ENCODE measurements at places on chromosomes 3 and 15. TPM values are rescaled to one million over a fixed set of nuclear protein-coding genes. Genes with fewer than 3 reads are reported as not detected.

Gene FAM174B
- total RNA-seq, result 10.3 TPM

Gene SELENOK
- total RNA-seq, result 44.0 TPM

Gene ANKRD34C
- total RNA-seq, result 0.30 TPM

Gene ZNF502
- total RNA-seq, result 5.9 TPM

Gene SPTBN5
- total RNA-seq, result 1.9 TPM

DNA sequence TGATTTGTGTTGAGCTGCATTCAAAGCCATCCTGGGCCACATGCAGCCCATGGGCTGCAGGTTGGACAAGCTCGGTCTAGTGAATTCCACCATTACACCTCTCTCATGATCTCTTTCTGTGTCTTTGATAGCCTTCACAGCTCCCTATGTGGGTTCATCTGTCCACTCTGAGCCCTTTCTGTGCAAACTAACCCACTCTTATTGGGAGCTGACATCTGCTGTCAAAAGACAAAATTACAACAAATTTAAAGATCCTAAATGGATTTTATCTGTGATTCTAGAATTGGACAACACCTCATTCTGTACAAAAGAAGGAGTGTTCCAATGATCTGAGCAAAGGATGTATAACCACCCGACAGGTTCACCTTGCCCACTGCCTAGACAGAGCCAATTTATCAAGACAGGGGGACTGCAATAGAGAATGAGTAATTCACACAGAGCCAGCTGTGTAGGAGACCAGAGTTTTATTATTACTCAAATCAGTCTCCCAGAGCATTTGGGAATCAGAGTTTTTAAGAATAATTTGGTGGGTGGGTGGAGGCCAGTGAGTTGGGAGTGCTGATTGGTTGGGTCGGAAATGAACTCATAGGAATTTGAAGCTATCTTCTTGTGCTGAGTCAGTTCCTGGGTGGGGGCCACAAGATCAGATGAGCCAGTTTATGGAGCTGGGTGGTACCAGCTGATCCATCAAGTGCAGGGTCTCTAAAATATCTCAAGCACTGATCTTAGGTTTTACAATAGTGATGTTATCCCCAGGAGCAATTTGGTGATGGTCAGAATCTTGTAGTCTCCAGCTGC, 2.6 kb upstream of the XYLB start:
- no peak for DNase-seq
- H3K4me3 ChIP-seq, result no peak overlapping the region
- H3K27me3 ChIP-seq, result no peaks in the 10 kb centered on the region

Gene ZNF385D
- 108 TPM for total RNA-seq

Gene GABRR3
- total RNA-seq, result not detected

DNA sequence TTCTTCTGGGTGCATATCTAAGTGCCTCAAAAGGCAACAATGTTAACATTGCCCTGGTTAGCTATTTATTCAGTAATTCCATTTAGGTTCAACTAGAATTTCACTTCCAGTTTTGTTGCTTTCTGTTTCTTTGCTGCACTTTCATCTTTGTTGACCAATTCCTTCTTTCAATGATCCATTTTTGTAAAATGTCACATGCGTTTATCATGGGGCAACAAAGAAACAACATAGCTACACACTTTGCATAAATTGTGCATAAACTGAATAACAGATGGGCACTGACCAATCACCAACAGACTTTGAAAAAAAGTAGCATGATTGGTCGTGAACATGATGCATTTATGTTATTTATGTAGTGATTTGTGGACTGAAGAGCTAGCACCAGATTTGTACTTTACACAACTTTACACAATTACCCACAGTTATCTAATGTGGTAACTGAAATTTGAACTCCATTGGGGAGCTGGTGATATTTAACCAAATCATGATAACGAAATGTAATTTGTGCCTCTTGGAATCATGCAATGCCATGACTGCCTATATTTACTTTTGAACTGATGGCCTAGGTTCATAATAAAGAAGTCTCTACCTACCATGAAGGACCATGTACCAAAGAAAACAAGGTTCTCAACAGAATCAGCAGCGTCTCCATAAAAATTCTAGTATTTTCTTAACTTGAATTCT, 7.1 kb upstream of the CPOX start:
- DNase-seq, result no peak
- no peak overlapping the region for H3K27ac ChIP-seq
- H3K27me3 ChIP-seq, result no peaks in the 10 kb centered on the region
- H3K4me3 ChIP-seq, result no peak overlapping the region

GRCh38 chr3:172084871-172085556, 45.6 kb downstream of the FNDC3B start:
- no peak overlapping the region for H3K27ac ChIP-seq
- no peak for DNase-seq
- no peaks in the 10 kb centered on the region for H3K36me3 ChIP-seq
- H3K27me3 ChIP-seq, result no peaks in the 10 kb centered on the region

GRCh38 chr3:16171825-16172224, 2.7 kb upstream of the GALNT15 start:
- peaks cover 2% of the 10 kb centered on the region for H3K4me1 ChIP-seq
- DNase-seq, result no peak
- H3K27me3 ChIP-seq, result no peaks in the 10 kb centered on the region
- no peak overlapping the region for H3K4me3 ChIP-seq

DNA sequence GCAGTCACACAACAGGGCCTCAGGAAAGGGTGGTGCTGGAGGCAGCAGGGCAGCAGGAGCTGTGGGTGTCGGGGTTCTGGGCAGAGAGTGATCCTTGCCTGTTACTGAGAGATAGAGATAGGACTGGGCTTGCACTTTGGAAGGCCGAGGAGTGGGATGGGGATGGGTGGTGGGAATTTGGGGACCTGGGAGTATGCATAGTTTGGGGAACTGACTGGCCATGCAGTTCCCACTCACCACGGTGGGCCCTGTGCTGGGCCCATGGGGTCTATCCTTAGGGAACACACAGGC, 192.5 kb upstream of the LINGO1 start:
- no peak for DNase-seq
- no peak overlapping the region for H3K27ac ChIP-seq
- H3K36me3 ChIP-seq, result no peaks in the 10 kb centered on the region

GRCh38 chr3:2921903-2922302, 188.3 kb downstream of the IL5RA start:
- no peak for DNase-seq
- no peaks in the 10 kb centered on the region for H3K4me1 ChIP-seq
- no peak overlapping the region for H3K27ac ChIP-seq
- no peaks in the 10 kb centered on the region for H3K36me3 ChIP-seq
- H3K4me3 ChIP-seq, result no peak overlapping the region

Gene SLC12A6
- total RNA-seq, result 40.5 TPM

Gene PLCB2
- 23.6 TPM for total RNA-seq

- H3K36me3 ChIP-seq, result no peaks in the 10 kb centered on the region
- H3K27ac ChIP-seq, result no peak overlapping the region
- no peaks in the 10 kb centered on the region for H3K4me1 ChIP-seq
- H3K4me3 ChIP-seq, result no peak overlapping the region
- H3K27me3 ChIP-seq, result no peaks in the 10 kb centered on the region
Measured at GRCh38 chr15:72554471-72555425, 80.6 kb downstream of the ARIH1 start.

- H3K27ac ChIP-seq, result no peak overlapping the region
- no peaks in the 10 kb centered on the region for H3K4me1 ChIP-seq
- H3K27me3 ChIP-seq, result no peaks in the 10 kb centered on the region
Measured at GRCh38 chr3:41248525-41248924, 49.2 kb downstream of the CTNNB1 start.

DNA sequence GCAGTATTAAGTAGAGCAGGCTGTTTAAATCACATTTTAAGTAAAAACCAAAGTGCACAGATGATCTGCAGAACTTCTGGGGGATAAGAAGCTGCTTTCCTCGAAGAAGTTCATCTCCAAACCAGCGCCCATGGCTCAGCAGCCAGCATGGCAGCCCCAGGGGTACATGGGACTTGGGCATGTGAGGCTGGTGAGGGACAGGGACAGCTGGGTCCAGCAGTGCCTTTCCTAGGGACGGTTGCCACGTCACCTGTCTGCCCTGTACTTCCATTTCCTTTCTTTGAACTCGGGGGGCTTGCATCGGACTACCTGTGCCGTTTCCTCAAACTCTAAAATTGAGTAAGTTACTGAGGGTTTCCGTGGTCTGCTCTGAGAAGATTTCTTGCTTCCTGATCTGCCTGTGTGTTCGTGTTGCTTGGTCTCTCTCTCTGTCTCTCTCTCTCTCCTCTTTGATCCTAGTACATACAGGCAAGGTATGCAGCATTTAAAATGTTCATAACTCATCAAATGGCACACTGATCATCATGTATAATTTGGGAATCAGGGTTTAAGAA, 67.6 kb downstream of the IGF1R start:
- no peaks in the 10 kb centered on the region for H3K27me3 ChIP-seq
- H3K27ac ChIP-seq, result peak overlapping the region; percentile 32
- no peaks in the 10 kb centered on the region for H3K36me3 ChIP-seq
- H3K4me3 ChIP-seq, result no peak overlapping the region

DNA sequence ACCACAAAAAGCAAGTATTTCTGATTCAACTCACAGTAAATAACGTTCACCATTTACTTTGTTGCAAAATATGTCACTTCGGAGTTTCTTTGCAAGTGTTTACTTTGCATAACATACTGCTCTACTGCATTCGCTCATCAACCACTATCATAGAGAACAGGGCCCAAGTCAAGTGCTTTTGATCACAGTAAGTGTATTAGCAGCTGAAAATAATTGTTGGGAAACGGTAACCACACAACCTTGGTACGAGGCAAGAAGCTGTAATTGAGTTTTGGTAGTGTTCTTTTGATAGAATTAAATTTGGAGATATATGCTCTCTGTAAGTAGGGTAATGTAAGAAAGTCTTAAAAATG, 80.1 kb downstream of the SATB1 start:
- no peak for DNase-seq
- no peaks in the 10 kb centered on the region for H3K4me1 ChIP-seq
- no peaks in the 10 kb centered on the region for H3K36me3 ChIP-seq
- no peak overlapping the region for H3K27ac ChIP-seq

- no peaks in the 10 kb centered on the region for H3K27me3 ChIP-seq
- H3K4me3 ChIP-seq, result no peak overlapping the region
- no peaks in the 10 kb centered on the region for H3K36me3 ChIP-seq
- DNase-seq, result no peak
- H3K27ac ChIP-seq, result no peak overlapping the region
Measured at GRCh38 chr3:164365242-164365641, 713.1 kb downstream of the SI start.

- H3K4me1 ChIP-seq, result no peaks in the 10 kb centered on the region
- no peaks in the 10 kb centered on the region for H3K36me3 ChIP-seq
- no peaks in the 10 kb centered on the region for H3K27me3 ChIP-seq
- H3K4me3 ChIP-seq, result no peak overlapping the region
- DNase-seq, result peak; percentile 77
- H3K27ac ChIP-seq, result no peak overlapping the region
Measured at GRCh38 chr3:149879872-149880271, 66.9 kb downstream of the RNF13 start.

Gene IL5RA
- 0.18 TPM for total RNA-seq

Gene FSIP1
- total RNA-seq, result 1.2 TPM

Gene TGM4
- total RNA-seq, result not detected

- no peaks in the 10 kb centered on the region for H3K4me1 ChIP-seq
- DNase-seq, result no peak
- no peak overlapping the region for H3K4me3 ChIP-seq
- no peaks in the 10 kb centered on the region for H3K36me3 ChIP-seq
Measured at GRCh38 chr3:129421988-129422745, 6.3 kb downstream of the EFCAB12 start.

Gene GRK7
- 0.23 TPM for total RNA-seq

Gene RBSN
- 32.4 TPM for total RNA-seq

Gene CTXN2
- not detected for total RNA-seq

DNA sequence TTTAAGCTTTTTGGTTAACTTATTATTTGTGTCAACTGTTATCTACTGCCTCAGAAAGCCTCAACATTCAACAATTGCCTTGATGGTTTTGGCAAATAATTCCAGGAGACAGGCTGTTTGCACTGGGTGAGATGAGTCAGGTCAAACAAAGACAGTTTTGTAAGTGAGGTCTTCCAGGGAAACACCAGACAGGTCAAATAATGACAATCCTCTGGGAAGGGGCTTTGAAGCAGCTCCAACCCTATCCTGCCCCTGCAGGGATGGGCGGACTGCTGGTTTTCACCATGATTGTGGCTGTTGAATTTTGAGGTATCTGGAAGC, 79.4 kb upstream of the PRR23E start:
- H3K27me3 ChIP-seq, result no peaks in the 10 kb centered on the region
- DNase-seq, result no peak
- H3K36me3 ChIP-seq, result no peaks in the 10 kb centered on the region
- H3K4me3 ChIP-seq, result no peak overlapping the region
- no peaks in the 10 kb centered on the region for H3K4me1 ChIP-seq

Gene GRM7
- 0.88 TPM for total RNA-seq

DNA sequence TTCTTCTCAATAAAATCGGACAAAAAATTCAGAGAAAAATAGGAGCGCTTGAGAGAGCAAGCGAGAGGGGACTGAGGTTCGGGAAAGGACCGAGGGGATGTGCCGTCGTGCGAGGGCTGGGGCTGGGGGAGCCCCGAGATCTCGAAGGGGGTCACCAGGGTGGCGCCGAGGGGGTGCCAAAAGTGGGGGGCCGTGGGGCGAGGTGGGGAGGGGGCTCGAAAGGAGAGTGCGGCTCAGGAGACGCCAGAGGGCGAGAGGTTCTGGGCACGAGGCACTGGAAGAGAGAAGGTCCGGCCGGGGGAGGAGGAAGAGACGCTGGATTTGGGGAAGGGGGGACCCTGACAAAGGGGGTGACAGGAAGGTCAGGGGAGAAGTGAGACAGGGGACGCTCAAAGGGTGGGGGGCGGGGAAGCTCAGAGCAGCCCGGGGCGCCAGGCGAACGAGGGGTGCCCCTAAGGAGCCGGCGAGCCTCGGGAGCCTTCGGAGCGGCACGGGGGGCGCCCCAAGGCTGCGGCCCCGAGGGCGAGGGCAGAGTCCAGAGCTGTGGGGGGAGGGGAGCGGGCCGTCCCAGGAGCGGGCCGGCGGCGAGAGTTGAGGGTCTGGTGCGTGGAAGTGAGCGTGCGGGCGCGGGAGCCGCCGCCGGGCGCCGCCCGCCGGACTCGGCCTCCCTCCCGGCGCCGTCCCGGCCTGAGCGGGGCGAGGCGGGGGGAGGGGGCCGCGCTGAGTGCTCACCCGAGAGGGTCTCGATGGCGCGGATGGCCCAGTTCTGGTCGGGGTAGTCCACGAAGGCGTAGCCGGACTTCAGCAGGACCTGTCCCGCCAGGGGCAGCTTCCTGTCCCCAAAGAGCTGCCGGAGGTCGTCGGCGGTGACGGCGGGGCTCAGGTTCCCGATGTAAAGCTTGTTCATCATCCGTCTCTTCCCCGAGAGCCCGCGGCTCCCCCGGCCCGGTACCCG, 514 bp downstream of the IGF2BP2 start:
- DNase-seq, result peak; percentile 54
- H3K4me1 ChIP-seq, result no peaks in the 10 kb centered on the region
- peaks cover 2% of the 10 kb centered on the region for H3K27me3 ChIP-seq
- no peak overlapping the region for H3K27ac ChIP-seq
- peak overlapping the region; percentile 93 for H3K4me3 ChIP-seq
